ENCODE measurements at places on chromosomes 1 and 21. TPM values are rescaled to one million over a fixed set of nuclear protein-coding genes. Genes with fewer than 3 reads are reported as not detected.

Gene ADGRL4
- total RNA-seq = 17.0 TPM

GRCh38 chr1:93078638-93078985 is 471 bp upstream of the MTF2 start:
- DNase-seq = no peak

Gene RXFP4
- total RNA-seq = not detected

DNA sequence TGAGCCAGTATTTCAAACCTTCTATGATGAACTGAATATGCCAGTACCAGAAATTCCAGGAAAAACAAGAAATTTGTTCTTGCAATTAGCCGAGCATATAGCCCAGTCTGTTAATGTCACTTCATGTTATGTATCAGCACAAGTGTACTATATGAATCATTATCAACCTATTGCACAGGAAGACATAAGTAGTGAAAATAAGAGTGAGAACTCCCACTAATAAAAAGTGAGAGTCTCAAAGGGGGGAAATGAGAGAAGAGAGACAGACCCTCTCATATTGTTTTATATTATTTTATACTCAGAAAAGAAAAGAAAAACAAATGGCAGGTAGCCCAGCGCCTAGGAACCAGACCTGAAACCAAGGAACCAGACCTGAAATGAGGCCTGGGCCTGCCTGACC is 16.2 kb downstream of the JMJD4 start:
- no peak for DNase-seq

DNA sequence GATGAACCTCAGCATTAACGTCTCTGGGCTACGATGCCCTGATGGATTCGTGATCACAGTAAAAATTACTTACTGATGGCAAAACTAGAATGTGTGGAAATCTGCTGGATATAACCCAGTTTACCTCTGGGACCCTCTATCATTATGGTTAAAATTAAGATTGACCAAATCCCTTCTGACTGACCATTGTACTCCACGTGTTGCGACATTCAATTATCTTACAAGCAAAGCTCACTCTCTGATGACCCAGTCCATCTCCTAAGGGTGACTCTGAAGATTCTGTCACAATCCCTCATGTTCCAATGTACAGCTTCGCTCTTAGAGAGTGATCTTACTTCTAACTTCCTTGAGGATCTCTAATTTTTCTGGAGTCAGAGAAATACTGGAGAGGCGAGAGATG is 288.5 kb upstream of the RUNX1 start:
- DNase-seq = no peak

Measured in tibial nerve (tissue), 4 donors.